ENCODE measurements at places on chromosomes 3 and 15. TPM values are rescaled to one million over a fixed set of nuclear protein-coding genes. Genes with fewer than 3 reads are reported as not detected.

The TFDP2 gene
- total RNA-seq: 21.2 TPM

The MEX3B gene
- 0.93 TPM for total RNA-seq

- H3K4me3 ChIP-seq: no peak overlapping the region
- no peak for DNase-seq
- no peaks in the 10 kb centered on the region for H3K36me3 ChIP-seq
- no peaks in the 10 kb centered on the region for H3K4me1 ChIP-seq
- H3K27ac ChIP-seq: no peak overlapping the region
Measured at GRCh38 chr3:62587169-62587568, 213.8 kb upstream of the FEZF2 start.

DNA sequence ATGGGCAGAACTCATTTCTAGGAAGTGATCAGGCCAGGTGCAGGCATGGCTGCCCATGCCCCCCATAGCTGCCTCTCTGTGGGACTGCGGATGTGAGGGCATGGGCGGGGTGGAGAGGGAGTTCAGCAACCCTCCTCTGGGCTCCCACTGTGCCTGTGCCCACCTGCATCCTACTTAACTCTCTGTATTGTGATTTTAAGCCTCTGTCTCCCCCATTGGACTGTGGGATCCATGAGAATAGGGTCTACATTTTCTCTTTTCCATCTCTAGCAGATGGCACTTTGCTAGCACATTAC lies 194.3 kb downstream of the CHST2 start:
- no peak overlapping the region for H3K27ac ChIP-seq
- H3K4me3 ChIP-seq: no peak overlapping the region
- no peaks in the 10 kb centered on the region for H3K4me1 ChIP-seq
- no peaks in the 10 kb centered on the region for H3K27me3 ChIP-seq
- no peaks in the 10 kb centered on the region for H3K36me3 ChIP-seq

GRCh38 chr3:62833538-62833937 lies 41.7 kb downstream of the CADPS start:
- no peak overlapping the region for H3K27ac ChIP-seq
- H3K4me1 ChIP-seq: no peaks in the 10 kb centered on the region
- H3K36me3 ChIP-seq: no peaks in the 10 kb centered on the region
- H3K4me3 ChIP-seq: no peak overlapping the region

GRCh38 chr15:44145495-44145894 lies 49.6 kb downstream of the FRMD5 start:
- H3K4me3 ChIP-seq: no peak overlapping the region
- H3K27ac ChIP-seq: no peak overlapping the region

DNA sequence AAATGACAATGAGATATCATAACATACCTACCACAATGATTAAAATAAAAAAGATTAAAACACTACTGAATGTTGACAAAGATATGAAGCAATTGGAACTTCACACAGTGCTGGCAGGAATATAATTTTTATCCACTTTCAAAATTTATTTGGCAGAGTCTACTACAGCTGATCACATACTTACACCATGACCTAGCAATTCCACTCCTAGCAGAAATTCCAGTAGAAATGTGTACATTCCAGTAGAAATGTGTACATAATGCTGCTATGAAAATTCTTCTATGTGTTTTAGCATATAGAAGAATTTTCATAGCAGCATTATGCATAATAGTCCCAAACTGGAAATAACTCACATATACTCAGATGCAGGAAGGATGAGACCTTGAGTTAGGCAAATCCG lies 43.5 kb downstream of the IFT57 start:
- DNase-seq: no peak
- H3K4me3 ChIP-seq: no peak overlapping the region

- no peak for DNase-seq
- peaks cover 2% of the 10 kb centered on the region for H3K27me3 ChIP-seq
- H3K4me1 ChIP-seq: no peaks in the 10 kb centered on the region
- H3K4me3 ChIP-seq: no peak overlapping the region
- H3K27ac ChIP-seq: no peak overlapping the region
Measured at GRCh38 chr3:42289026-42289425, 23.0 kb upstream of the CCK start.

- no peak overlapping the region for H3K27ac ChIP-seq
- H3K36me3 ChIP-seq: no peaks in the 10 kb centered on the region
- no peaks in the 10 kb centered on the region for H3K27me3 ChIP-seq
- H3K4me3 ChIP-seq: no peak overlapping the region
- DNase-seq: no peak
- H3K4me1 ChIP-seq: no peaks in the 10 kb centered on the region
Measured at GRCh38 chr3:118577055-118577777, 457.4 kb downstream of the IGSF11 start.

- peak; percentile 30 for DNase-seq
- no peaks in the 10 kb centered on the region for H3K27me3 ChIP-seq
- peaks cover 8% of the 10 kb centered on the region for H3K36me3 ChIP-seq
Measured at GRCh38 chr3:157089455-157090221, 70.3 kb downstream of the CCNL1 start.

GRCh38 chr3:64518950-64519349 lies 168.8 kb downstream of the ADAMTS9 start:
- H3K36me3 ChIP-seq: no peaks in the 10 kb centered on the region
- no peaks in the 10 kb centered on the region for H3K27me3 ChIP-seq

DNA sequence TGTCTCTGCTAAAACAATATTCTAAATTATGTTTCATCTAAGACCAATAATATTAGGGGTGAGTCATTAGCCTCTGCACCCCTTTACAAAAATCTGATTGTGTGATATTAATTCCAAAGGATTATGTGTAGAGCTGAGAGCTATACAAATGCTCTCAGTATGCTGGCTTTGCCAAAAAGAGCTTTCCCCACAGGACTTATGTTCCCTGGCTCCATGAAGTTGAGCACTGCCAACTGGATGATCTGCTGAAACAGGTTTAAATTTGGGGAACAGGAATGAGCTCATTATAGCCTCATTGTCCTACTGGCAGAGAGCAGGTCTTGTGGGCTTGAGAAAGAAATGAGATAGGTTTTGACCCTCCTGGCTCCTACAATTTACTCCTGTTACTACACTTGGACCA lies 347.8 kb upstream of the LMCD1 start:
- no peaks in the 10 kb centered on the region for H3K27me3 ChIP-seq
- no peaks in the 10 kb centered on the region for H3K4me1 ChIP-seq
- H3K4me3 ChIP-seq: no peak overlapping the region
- DNase-seq: no peak

DNA sequence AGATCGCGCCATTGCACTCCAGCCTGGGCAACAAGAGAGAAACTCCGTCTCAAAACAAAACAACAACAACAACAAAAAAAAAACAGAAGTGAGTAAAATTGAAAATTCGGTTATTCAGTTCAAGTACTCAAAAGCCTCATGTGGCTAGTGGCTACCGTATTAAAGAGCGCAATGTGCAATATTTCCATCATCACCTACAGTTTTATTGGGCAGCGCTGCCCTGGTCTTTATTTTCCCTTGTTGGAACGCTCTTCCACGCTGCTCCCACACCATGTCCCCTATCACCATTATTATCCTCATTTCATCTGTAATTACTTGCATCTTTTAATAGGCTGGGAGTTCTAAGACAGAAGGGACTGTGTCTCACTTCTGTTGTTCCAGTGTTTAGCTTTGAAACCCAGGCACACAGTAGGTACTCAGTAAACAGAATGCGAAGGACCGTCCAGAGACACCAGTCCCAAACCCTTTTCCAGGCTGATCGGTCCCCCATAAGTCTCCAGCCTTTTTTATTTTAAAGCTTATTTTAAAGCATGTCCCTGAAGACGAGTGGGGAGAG lies 423 bp upstream of the HACD3 start:
- H3K4me1 ChIP-seq: peaks cover 35% of the 10 kb centered on the region
- peaks cover 8% of the 10 kb centered on the region for H3K36me3 ChIP-seq
- H3K27me3 ChIP-seq: no peaks in the 10 kb centered on the region
- H3K27ac ChIP-seq: peak overlapping the region; percentile 16

DNA sequence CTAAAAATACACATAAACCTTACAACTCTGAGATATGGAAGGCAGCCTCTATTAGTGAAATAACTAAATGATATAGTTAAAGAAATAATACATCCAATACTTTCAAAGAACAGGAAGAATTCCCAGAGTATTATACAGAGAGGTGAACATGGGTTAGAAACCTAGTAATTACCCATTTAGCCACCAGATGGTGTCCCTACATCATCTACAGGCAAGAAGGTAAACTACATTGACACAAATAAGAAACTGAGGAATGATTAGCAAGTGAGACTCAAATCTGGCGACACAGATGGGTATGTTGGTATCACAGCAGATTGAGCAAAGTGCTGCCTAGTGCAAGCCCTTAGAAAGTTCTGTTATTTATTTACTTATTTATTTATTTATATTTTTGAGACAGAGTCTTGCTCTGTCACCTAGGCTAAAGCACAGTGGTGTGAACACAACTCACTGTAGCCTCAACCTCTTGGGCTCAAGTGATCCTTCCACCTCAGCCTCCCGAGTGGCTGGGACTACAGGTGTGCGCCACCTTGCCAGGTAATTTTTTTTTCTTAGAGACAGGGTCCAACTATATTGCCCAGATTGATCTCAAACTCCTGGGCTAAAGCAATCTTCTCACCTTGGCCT lies 28.2 kb downstream of the NEK4 start:
- no peak for DNase-seq
- H3K27me3 ChIP-seq: no peaks in the 10 kb centered on the region
- peaks cover 27% of the 10 kb centered on the region for H3K36me3 ChIP-seq
- no peaks in the 10 kb centered on the region for H3K4me1 ChIP-seq
- no peak overlapping the region for H3K4me3 ChIP-seq

GRCh38 chr3:15205482-15205933 lies 538 bp upstream of the CAPN7 start:
- no peaks in the 10 kb centered on the region for H3K27me3 ChIP-seq
- peak overlapping the region; percentile 76 for H3K4me3 ChIP-seq
- no peak for DNase-seq

DNA sequence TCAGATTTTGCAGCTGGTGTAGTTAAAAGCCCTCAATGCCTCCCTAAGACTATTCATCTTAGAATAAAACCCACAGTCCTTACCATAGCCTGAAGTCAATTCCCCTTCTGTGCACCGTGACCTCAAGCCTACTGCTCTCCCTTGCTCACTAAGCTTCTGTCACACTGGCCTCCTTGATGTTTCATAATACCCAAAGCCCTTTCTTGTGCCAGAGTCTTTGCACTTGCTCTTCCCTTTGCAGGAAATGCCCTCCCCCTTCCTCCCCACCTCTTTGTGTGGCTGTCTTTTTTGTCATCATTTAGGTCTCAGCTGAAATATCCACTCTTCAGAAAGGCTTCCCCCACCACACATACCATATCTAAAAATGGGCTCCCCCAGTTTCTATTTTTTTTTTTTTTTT lies 4.2 kb upstream of the PLEKHO2 start:
- no peaks in the 10 kb centered on the region for H3K27me3 ChIP-seq
- DNase-seq: peak; percentile 61
- H3K36me3 ChIP-seq: peaks cover 6% of the 10 kb centered on the region
- H3K4me3 ChIP-seq: peak overlapping the region; percentile 12
- peaks cover 51% of the 10 kb centered on the region for H3K4me1 ChIP-seq

- peaks cover 4% of the 10 kb centered on the region for H3K27me3 ChIP-seq
- H3K4me1 ChIP-seq: no peaks in the 10 kb centered on the region
- H3K36me3 ChIP-seq: no peaks in the 10 kb centered on the region
- no peak for DNase-seq
Measured at GRCh38 chr15:67918205-67918861, 78.5 kb upstream of the RNU6-1 start.

GRCh38 chr3:123595396-123596180 lies 10.7 kb upstream of the HACD2 start:
- no peaks in the 10 kb centered on the region for H3K4me1 ChIP-seq
- no peaks in the 10 kb centered on the region for H3K27me3 ChIP-seq
- H3K4me3 ChIP-seq: no peak overlapping the region
- H3K36me3 ChIP-seq: peaks cover 19% of the 10 kb centered on the region
- DNase-seq: no peak

DNA sequence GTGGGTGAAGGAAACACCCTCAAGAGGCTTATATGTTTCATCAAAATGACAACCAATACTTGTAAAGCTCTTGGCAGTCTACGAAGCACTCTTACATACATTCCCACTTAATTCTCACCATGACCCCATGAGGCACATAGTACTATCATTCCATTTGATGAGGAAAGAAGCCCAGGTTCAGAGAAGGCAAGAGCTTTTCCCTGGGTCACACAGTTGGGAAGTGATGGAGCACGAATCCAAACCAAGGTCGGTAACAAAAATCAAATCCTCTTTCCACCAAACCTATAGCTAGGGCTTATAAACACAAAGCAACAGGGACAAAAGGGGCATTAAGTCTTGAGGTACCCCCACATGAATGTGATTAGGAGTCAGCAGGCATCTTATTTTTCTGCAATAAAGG lies 187.1 kb downstream of the UACA start:
- no peak overlapping the region for H3K4me3 ChIP-seq
- H3K27me3 ChIP-seq: peaks cover 12% of the 10 kb centered on the region
- H3K36me3 ChIP-seq: no peaks in the 10 kb centered on the region
- no peak for DNase-seq
